ENCODE measurements at places on chromosomes 2 and 18.

DNA sequence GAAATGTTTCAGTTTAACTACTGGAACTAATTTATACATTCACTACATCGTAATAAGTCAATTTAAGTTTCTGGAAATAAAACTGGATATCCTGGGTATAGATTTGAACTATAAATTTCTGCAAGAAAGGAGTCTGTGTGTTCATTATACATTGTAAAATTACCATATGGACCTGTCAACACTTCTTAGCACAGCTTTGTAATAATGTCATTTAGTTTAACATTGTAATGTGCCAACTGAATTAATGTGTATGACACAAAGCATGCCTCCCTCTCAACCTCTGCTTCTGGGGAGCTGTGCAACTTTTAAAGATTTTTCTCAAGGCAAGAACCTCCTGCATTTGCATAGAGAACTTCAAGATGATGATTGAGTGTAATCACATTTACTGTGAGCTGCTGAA lies 213.7 kb upstream of the GALNT5 start:
- DNase-seq = no peak

GRCh38 chr2:73935641-73936040 lies 9.0 kb downstream of the DGUOK start:
- no peak for DNase-seq

DNA sequence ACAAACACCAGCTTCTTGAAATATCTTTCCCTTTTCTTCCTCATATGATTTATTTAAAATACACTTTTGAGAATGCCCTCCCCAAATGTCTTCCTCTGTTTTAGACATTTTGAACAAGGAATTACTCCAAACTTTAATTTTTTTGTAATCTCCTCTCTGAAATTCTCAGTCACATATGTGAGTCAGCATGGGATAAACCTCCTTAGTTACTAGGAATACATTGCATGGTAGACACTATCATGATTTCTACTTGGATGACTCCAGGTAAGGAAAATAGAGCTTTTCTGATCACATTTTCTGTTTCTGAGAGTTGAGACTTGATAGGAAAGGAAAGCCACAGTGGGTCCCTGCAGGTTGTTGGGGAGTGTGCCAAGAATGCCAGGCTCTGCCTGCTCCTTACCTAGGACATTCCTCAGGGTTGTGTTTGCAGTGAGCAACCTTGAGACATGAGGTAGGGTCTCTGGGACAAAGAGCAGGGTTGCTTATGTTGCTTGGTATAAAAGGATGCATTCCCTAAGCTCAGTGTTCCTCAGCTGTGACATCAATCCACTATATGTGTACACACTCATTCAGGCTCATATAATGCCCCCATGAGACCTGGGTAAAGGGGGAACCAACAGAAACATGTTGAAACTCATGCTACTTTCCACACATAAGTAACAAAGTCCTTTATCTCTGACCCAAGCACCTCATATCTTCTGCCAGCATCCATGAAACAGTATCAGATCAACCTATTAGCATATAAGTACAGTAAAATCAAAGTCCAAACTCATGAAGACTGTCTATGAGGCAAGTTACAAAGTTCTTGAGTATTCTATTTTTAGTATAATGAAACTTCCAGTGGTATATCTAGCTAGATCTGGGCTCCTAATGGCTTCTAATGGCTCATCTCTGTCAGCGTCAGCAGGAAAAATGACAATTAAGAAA lies 112.8 kb upstream of the SCN1A start:
- no peak for DNase-seq

DNA sequence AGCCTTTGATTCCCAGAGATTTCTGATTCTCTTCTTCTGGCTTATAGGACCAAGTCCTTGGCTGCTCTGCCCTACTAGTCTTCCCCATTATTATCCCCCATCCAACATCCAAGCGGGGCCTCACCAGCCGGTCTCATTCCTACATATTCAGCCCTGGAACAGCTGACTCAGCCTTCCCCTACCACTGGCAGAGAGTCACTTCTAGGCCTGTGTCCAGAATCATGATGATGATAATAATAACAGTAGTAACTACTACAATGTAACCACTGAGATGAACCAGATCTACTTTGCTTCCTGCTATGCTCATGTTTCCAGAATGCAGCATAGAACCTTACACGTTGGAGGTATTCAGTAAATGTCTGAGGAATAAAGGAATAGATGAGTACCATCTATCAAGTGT lies 295.2 kb downstream of the SRBD1 start:
- no peak for DNase-seq

GRCh38 chr2:95525294-95526035 lies 40.9 kb upstream of the TRIM43B start:
- DNase-seq = no peak

GRCh38 chr2:143675021-143675420 lies 545.8 kb downstream of the ARHGAP15 start:
- DNase-seq = no peak

DNA sequence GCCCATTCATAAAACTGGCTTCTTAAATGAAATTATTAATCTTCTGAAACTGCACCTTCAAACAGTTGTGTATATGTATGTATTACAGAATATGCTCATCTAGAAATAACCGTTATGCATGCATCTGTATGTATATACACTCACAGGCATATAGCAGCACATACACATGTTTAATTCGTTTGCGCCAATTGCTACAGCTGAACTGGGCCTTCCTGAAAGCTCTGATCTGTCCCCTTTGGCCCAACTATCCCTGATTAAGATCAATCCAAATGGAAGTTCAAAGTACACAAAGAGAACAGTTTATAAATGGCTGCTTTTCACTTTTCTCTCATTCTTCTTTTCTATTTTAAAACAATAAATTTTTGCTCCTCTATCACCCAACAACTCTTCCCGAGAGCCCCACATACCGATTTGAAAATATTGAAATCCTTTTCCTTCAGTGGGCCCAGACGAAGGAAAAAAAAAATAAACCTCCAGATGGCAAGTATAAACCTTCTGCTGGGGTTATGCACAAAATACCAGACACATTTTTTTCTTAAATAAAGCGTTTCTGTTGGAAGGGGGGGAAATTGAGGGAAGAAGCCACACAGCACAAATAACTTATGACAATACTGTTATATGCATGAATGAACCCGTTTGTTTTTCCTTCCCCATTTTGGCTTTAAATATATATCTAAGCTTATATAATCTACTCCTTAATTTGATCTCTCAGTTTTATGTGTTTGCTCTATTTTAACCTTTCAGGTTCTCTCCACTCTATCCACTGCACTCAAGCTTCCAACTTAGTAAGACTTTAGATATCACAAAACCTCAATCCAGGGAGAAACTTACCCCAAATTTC lies 267.3 kb downstream of the TCF4 start:
- DNase-seq = no peak

DNA sequence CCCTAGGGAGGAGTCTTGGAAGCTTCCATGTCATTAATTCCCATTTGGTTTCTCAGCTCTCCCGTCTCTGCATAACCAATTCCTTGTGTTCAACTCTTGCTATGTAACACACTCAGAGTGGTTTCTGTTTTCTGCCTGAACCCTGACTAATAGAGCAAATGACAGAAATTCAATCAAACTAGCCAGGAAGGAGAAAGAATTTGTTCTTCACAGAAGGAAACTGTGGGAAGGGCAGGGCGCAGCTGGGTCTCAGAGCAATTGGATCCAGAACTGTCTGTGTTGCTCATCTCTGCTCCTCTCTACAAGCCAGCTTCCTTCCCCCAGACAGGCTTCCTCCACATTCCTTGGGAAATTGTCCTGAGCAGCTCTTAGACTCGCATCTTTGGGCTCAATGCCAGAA lies 269.8 kb downstream of the TNS1 start:
- no peak for DNase-seq

DNA sequence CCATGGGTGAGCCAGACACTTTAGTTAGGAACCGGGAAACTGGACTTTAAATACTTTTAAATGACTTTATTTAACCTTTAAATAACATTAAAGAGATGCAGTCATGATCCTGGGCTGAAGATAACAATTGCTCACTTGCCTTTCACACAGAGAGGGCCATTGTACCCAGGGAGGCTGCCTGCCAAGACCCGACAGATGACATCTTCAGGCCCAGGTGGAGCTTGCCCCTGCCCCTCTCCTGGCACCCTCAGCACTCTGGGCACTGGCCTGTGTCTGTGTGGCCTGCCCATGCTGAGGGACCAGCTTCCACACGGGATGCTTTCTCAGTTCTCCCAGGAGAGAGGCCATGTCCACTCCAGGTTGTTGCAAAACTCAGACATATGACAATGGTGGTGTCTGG lies 216.4 kb upstream of the MYT1L start:
- no peak for DNase-seq

DNA sequence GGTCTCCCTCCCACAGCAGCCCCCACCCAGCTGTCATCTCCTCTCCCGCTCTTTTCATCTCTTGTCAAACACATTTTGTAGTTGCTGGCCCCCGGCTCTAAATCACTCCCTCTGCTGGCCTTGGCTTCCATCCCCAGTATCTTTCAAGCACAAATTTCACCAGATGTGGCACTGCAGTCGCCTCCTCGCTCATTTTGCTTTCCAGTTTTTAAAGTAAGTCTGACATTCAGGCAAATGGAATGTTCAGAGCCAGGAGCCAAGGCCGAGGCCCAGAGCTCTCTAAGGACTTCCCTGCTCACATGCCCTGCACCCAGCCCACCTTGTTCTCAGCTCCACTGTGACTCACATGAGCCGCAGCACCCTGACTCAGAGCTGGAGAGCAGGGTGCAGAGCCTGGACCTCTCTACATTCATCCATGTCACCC lies 158.4 kb downstream of the GALNT14 start:
- DNase-seq = no peak

DNA sequence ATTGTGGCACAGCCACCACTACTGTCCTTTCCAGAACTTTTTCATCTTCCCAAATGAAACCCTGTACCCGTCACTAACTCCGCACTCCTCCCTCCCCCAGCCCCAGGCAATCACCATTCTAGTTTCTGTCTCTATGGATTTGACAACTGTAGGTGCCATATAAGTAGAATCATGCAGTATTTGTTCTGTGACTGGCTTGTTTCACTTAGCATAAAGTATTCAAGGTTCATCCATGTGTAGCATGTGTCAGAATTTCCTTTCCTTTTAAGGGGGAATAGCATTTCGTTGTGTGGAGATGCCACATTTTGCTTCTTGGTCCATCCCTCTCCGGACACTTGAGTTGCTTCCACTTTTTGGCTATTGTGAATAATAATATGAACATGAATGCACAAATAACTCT lies 842 bp upstream of the CKAP2L start:
- no peak for DNase-seq

DNA sequence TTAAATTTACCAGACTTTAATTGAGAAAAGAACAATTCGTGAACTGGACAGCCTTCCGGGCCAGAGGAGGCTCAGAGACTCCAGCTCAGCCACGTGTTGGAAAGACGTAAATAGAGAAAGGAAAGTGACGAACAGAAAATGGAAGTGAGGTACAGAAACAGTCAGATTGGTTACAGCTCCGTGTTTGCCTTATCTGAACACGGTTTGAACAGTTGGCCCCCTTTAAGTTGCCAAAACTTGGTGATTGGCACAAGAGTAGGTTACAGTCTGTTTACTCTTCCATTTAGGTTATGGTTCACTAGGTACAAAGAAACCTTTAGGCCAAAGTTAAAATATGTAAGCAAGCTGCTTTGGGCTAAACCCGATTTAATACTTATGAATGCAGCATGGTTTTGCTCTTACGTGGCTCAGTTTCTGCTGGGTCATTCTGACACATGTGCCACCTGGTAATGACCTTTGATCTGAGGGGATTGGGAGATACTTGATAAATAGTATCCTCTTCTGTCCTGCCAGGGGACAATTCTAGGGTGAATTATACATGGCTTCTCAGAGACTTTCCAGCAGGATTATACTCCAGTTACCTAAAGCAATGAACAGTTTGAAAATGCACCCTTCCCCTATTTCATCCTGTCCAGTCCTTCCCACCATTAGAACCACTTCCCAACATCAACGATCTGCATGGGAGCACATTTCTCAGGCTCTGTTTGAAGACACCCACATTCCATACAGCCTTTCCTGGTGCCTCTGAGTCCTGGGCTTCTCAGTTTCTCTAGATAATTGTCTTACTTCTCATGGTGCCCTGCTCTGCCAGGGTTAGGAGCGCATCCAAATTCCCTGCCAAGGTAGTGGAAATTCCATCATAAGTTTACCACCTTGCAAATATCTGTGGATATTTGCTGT lies 65.1 kb upstream of the TGIF1 start:
- DNase-seq = no peak

DNA sequence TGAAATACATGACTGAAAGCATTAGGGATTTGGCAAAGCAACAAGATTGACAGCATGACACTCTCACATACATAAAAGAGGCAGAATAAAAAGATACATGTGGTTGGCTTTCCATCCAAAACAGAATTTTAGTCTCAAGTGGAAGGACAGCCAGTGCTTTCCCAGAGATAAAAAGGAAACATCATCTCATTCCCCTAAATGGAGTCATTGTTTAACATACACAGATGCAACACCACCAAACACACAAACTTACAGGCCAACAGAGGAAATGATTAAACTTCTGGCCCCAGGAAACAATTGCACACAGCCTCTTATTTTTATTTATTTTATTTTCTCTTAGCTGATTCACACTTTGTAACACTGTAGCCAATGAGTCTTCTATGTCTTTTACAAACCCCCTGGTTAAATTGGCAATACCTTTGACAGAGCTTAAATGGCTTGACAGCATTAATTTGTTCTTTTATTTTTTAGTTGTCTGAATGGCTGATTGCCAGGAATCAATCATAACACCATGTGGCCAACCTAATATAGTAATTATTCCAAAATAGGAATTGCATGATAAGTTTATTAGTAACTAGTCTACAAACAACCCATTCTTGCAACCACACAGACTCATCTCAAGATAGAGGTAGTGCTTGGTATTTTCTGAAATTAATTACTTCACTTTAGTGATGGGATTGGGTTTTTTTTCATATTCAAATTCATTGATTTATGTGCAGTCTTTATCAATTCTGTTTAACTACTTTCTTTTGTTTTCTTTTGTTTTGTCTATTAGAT lies 190.5 kb downstream of the RND3 start:
- DNase-seq = no peak

DNA sequence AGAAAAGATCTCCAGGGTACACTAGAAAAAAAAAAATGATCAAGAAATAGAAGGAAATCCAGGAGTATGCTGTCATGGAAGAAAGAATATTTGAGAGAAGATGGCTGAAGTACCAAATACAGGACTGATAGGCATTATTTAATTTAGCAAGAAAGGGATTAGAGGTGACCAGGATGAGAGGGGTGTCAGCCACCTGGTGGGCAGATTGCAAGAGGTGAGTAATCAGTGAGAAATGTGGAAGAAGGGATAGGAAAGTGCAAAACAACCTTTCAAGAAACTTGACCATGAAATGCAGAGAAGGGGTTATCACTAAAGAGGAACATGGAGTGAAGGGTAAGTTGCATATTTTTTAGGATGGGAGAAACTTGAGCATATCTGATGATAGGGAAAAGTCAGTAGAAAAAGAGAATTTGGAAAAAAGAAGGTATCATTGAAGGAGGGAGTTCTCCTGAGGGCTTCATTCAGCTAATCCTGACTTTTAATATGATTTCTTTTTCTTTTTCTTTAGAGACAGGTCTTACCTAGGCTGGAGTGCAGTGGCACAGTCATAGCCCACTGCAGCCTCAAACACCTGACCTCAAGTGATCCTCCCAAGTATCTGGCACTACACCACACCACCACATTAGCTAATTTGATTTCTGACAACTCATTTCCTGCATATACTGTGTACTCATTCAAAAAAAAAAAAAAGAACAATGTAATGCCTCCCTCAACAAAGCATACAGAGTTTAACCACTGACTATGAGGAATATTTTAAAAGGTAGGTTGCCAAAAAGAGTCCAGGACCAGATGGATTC lies 101.3 kb downstream of the LRP2 start:
- no peak for DNase-seq

All from KG1 (cell line).